Activated naive CD8-positive, alpha-beta T cell treated with anti-CD3 and anti-CD28 coated beads, Interleukin-2, amount 50 U/mL, for 16 hours (primary cell): ENCODE measurements at places on chromosomes 7 and 10.

DNA sequence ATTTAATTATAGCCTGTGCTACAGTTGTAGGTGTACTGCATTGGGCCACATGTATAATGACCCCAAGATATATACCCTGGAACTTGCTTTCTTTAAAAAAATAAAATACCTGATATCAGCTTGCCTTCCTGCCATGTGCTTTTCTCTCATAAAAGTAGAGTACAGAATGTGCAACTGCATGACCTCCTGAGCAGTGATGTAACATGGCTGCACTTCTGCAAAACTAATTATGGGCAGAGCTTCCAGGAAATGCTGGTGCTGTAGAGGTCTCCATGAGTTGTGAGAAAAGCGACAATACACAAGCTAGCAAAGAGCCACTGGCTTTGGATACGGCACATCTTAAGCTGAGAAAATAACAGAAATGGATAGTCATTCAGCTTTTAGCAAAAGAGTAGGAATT is 6.5 kb upstream of the ERLIN1 start:
- DNase-seq, result no peak

- no peak for DNase-seq
Observed at GRCh38 chr7:95250571-95250970, 73.8 kb downstream of the PON1 start.

- DNase-seq, result no peak
Observed at GRCh38 chr7:35468606-35469005, 214.7 kb upstream of the TBX20 start.

DNA sequence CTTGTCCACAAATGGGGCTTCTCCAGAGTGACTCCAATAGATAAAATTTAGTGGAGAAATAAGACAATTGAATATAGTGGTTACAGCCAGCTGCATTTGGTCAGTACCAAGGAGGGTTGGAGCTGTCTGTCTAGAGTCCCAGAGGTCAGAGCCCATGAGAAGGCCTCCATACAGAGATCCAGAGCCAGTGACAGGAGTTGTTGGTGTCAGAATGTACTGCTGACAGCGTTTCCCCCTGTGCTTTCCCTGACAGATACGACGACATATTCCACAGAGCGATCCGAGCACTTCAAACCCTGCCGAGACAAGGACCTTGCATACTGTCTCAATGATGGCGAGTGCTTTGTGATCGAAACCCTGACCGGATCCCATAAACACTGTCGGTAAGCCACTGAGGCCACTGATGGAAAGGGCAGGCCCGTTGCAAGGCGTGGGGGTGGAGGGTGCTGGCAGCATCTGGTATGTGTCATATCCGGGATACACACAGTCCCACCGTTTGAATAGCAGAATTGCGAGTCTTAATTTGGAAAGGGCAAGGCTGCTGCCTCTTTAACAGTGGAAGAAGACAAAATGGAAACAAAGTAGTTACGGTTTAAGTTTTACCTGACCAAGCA is 483.6 kb downstream of the NRG3 start:
- no peak for DNase-seq

DNA sequence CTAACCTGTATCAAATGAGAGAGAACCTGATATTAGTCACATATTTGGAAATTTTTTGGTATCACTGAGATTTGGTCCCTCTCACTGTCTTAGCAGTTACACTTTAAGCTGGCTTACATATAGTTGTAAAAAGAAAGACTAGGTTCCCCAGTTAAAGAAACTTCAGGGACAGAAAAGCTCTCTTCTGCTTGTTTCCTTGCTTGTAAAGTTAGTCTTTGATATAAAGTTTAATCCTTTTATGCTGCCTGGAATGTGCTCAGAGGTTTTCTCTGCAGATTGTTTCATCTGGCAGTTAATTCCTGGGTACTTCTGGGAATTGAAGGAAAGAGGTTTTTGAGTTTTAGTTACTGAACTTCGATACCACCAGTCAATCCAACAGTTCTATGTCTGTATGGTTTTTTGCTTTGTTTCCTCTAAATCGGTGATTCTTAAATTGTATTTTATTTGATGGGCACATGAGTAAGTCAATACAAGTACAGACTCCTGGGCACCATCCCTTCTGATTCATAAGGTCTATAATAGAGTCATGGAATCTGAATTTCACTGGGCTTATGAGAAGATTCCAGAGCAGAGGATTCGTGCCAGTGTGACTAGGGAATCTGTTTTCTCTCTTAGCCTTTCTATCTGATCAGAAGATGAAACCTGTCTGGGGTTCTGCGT is 1080.9 kb upstream of the C7orf33 start:
- DNase-seq, result no peak

DNA sequence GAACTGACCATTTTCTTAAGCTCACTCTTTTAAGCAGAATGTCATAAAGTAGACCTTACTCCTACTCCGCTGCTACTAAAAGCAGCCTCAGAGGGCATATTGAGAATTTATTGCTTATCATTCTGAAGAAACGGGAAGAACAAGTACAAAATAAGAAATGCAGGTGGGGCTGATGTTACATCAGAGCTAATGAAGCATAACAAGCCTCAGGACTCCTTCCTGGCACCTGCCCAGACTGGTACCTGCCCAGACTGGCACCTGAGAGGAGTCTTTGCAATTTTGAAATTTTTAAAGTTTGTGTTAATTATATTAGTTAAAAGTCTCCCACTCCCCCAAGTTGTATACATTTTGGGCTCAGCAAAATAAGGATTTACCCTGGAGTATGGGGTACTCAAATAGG is 162.4 kb downstream of the SEMA3E start:
- DNase-seq, result no peak

- DNase-seq, result no peak
Observed at GRCh38 chr7:41994746-41995110, 242.3 kb downstream of the GLI3 start.

DNA sequence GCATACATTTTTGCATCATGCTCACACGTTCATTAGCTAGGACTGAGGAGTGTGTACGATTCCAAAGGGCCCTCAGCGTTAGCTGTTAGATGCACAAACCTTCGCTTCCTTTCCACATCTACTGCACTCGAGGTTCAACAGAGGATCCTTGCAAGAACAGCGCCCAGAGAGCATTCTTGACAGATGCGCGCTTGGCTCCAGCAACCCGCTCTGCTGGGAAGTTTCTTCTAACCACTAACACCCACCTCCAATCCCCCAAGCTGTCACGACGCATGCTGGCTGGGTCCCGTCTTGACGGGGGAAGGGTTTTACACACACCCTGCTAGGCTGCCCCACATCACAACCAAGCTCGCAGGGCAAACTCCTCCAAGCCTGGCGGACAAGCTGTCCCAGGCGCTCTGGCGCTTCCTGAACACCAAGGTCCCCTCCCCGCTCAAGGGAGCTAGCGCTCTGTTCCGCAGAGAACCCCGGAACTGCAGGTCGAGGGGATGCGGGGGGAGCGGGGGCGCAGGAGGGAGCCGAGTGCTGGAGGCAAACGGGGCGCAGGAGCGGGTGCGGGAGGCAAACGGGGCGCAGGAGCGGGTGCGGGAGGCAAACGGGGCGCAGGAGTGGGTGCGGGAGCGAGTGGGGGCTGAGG is 653 bp upstream of the ADRB1 start:
- DNase-seq, result no peak

DNA sequence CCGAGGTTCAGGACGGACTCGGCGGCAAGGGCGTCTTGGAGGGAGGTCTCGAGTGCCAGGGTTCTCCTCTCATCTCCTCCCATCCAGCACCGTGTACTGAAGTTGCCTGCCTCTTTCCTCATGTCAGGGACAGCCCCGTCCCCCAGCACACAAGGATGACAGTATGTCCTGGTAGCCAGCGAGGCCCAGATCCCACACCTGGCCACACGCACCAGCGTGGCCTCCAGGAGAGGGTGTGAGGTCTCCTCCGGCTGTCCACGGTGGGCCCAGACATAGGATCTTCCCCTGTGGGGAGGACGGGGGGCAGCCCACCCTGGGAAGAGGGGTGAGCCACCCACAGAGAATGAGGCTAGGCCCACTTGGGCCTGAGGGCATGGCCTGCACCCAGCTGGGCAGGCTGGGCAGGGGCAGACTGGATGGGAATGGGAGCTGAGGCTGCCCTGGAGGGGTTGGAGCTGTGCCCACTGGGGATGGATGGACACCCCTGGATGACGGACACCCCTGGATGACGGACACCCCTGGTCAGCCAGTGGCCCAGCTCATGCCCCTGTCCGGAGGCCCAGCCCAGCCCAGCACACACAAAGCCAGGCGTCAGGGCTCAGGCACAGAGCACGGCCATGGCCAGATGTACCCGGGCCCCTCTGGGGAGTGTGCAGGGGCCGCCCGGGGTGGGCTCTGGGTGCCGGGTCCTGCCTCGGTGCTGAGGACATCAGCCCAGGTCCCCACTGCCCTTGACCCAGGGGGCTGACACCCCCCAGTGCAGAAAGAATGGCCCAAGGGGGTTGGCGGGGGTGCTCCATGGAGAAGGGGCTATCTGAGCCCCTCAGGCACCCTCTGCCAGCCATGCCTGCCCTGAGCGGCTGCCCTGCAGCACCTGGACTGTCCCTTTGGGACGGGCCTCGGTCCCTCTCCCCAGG is 30.9 kb upstream of the CFAP46 start:
- no peak for DNase-seq

DNA sequence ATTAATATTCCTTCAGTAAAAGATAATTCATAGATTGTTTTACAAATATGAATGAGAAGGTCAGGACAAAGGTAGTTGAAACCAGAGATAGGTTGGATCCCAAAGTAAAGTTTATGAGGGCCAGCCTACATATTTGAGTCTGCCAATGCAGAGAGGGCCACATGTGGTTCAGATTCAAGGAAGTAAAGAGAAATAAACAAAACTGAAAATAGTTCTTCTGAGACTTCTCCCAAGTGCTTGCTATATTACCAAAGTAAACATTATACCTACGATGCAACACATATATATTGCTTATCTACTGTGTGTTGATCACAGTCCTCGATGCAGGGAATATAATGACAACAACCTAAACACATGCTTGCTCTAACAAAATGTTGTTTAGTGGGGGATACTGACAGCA is 109.8 kb downstream of the MALRD1 start:
- no peak for DNase-seq

- no peak for DNase-seq
Observed at GRCh38 chr10:129004398-129004797, 462.6 kb upstream of the MGMT start.

DNA sequence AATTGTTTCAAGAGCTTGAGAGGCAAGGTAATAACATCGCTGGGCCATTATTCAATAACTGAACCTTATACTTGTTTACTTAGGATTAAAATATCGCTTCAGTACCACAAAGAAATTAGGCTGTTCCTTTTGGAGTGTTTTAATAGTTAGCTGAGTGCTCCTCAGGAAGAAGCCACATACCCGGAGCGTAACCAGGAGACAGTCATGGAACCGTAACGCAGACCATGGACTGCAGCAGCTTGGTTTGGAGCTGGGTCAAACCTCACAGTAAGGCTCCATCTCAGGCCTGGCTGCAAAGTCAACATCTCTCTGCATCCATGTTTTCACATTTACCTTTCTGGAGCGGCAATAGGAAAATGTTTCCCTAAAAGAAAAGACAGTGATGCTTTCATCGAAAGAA is 599.0 kb downstream of the TNS3 start:
- no peak for DNase-seq
